Fibroblast of upper back skin (primary cell): ENCODE measurements at places on chromosomes 3 and 15.

DNA sequence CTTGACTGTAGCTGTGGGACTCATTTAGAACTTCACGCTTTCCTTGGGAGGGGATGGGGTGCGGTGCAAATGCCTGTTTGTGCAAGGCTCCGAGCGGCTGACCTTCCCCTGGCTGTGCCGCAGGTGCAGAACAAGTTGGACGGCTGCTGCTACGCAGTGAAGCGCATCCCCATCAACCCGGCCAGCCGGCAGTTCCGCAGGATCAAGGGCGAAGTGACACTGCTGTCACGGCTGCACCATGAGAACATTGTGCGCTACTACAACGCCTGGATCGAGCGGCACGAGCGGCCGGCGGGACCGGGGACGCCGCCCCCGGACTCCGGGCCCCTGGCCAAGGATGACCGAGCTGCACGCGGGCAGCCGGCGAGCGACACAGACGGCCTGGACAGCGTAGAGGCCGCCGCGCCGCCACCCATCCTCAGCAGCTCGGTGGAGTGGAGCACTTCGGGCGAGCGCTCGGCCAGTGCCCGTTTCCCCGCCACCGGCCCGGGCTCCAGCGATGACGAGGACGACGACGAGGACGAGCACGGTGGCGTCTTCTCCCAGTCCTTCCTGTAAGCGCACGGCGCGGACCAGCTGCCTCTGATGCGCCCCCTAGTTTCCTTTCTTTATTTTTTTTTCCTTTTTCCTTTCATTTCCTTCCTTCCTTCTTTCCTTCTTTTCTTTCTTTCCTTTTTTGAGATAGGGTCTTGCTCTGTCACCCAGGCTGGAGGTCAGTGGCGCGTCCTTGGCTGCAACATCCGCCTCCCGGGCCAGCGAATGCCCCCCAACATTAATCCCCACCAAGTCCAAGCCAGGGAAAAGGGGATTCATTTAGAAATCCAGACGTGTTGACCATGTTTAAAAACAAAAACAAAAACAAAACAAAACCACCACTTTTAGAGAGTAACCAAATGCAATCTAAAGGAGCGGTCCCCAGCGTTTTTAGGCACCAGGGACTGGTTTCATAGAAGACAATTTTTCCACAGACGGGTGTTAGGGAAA lies 42.7 kb downstream of the EIF2AK4 start:
- DNase-seq, result peak; percentile 57

GRCh38 chr3:74515451-74515850 lies 99.0 kb downstream of the CNTN3 start:
- no peak for DNase-seq

DNA sequence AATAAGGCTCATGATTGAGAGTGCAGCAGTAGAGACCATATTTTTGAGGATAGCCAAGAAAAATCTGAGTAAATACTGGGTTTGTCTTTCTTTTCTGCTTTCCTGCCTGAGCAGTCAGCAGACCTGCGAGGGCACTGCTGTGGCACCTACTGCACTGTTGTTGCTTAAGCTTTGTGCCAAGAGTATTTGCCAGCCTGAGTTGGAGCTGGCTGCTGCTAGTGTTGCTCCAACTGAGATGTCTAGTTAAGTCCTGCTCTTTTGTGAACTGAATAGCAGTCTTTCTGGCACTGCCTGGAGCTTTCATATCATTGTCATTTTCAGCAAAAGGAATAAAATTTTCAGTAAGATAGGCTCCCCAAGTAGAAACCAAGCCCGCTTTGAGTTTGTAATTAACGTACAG lies 214.5 kb upstream of the P2RY1 start:
- DNase-seq, result no peak

GRCh38 chr15:95142531-95142930 lies 911.2 kb downstream of the MCTP2 start:
- DNase-seq, result no peak

DNA sequence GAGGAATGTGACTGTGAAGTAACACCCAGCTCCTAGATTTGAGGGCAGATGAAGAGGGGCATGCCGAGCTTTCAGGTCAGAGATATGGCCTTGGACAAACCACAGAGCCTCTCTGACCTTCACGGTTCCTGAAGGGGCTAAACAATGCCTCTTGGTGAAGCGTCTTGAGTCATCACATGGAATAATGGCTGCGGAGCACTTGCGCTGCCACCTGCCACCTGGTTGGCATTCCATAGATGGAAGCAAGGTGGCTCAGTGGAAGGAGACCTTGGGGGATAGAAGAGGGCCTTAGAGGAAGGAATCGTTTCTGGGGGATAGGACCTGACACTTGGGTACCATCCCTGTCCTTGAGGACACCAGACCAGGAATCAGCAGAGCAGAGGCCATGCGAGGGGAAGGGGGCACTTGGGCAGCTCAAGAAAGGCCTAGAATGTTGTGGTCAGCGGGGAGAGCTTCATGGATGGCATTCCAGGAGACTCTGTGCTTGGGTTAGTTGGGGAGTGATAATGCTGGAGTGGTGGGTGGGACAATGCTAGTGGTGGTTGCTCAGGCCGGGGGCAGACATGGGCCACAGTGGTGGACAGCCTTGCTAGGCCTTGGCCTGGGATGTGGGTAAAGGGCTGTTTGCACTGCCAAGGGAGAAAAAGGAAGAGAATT lies 12.6 kb downstream of the MRAS start:
- DNase-seq, result no peak

GRCh38 chr15:46956456-46956855 lies 760.8 kb upstream of the SEMA6D start:
- DNase-seq, result no peak

GRCh38 chr15:69253156-69253555 lies 45.6 kb upstream of the PAQR5 start:
- peak; percentile 86 for DNase-seq

GRCh38 chr15:92005154-92005553 lies 151.6 kb downstream of the SLCO3A1 start:
- DNase-seq, result no peak

- no peak for DNase-seq
These were observed 13.0 kb downstream of the SV2B start for GRCh38 chr15:91113030-91113429.

- DNase-seq, result no peak
These were observed 21.0 kb downstream of the CHST2 start for GRCh38 chr3:143140550-143140949.

- DNase-seq, result no peak
These were observed 339.9 kb downstream of the NR2F2 start for GRCh38 chr15:96670389-96670788.

DNA sequence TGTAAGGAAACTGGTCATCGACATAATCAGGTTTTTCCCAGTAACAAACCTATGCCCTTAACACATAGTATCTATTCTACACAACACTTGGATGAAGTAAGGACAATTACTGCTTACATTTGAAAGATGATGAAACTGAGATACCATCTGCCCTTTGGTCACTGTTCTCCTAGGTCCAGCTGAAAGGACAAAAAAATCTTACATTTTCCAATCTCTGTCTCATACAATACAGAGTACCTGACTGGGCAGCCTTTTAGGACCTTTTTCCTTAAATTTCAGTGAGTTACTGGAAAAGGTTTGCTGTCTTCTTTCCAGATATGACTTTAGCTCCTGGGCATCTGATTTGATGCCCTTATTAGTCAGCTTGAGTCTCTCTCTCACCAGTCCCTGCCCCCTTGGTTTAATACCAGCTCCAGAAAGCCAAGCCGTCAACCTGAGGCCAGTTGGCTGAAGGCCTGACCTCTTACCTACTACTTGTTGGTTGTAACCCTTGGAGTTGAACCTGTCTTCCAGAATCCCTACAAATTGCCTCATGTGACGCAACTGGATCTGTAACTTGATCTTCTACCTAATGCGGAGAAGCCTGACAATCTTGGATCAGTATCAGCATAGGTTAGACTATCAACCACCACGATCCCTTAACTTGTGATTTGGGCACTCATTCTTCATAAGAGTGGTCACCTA lies 355.3 kb upstream of the ZNF385D start:
- no peak for DNase-seq

DNA sequence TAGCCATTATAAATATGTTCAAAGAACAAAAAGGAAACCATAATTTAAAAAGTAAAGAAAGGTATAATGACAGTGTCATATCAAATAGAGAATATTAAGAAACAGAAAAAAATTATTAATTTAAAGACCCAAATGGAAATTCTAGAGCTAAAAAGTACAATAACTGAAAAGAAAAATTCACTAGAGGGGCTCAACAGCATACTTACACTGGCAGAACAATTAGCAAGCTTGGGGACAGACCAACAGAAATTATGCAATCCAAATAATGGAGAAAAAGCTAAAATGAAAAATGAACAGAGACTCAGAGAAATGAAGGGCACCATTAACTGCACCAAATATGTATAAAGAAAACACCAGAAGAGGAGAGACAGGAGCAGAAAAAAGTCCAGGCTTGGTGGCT lies 13.7 kb downstream of the SPCS1 start:
- DNase-seq, result no peak

GRCh38 chr15:58977887-58978286 lies 9.6 kb upstream of the RNF111 start:
- no peak for DNase-seq

DNA sequence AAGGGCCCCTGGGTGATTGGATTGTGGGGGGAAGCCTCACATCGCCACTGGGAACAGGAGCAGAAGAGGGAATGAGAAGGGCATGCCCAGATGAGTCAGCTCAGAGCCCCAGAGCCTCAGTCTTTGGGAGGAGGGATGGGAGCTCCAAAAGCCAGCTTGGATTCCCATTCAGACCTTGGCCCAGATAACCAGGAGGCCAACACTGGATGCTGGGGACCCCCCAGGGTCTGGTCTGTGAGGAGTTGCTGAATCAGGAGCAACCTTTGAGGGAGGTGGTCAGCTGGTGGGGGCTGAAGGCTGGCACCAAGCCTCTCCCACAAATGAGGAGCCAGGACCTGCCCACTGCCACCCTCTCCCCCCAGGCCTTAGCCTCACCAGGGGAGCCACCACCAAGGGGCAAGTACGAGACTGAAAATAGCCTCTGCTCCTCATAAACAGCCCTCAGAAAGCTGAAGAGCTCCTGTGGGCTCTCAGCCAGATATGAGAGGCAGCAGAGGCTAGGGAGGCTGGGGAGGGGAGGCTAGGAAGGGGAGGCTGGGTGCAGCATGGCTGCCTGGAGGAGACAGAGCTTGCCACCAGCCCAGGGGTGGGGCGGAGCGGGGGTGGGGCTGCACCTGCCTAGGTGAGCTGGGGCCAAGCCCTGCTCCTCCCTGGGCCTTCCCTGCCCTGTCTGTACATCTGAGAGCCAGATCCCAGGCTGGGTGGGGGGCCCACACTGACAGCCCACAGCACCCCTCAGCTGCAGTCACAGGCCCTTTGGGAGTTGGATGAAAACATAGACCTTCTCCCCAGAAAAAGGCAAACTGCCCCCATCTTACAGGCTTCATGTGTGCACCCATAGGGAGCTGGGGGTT lies 99.8 kb downstream of the SEC22A start:
- no peak for DNase-seq

GRCh38 chr3:14222900-14223594 lies 44.4 kb downstream of the LSM3 start:
- DNase-seq, result no peak

DNA sequence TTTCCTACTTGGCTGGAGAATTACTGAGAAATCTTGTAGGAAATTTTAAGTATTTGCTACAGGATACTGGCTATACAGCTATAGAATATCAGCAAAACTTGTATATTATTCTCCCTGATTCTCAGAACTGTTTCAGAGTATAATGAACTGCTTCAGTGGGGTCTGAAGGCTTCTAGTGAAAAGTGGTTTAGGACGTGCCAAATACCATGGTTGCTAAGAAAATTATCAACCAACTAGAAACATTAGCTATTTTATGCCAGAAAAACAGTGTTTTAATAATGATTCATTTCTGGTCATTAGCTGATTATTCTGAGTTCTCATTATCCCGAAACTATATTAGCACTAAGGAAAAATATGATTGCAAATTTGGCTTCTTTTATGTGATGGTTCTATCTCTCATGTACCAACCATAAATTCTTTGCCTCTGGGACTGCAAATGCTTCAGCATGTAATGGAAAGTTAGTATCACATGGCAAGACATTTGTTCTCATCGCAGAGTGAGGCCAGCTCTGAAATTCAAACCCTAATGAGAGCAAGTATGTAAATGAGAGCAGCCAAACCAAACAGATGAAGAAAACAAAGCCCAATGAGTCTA lies 11.0 kb upstream of the TSC22D2 start:
- no peak for DNase-seq

DNA sequence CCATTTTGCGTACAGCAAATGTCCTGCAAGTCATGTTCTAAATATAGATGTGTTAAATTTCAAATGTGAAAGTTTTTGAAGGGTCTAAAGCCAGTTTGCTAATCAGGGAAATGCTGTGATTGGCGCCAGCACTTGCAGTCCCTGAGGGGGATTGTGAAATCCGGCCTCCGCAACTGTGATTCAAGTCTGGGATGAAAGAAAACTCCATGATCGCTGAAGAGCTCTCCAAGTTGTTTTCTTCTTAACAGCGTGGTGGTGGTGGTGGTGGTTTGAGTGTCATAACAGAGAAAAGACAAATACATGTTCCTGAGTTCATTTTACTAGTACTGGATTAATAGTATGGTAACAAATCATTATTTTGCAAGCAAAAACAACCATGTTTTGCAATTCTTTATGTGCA lies 51.8 kb downstream of the MITF start:
- peak; percentile 66 for DNase-seq

GRCh38 chr3:21049334-21050062 lies 701.5 kb downstream of the ZNF385D start:
- DNase-seq, result no peak

DNA sequence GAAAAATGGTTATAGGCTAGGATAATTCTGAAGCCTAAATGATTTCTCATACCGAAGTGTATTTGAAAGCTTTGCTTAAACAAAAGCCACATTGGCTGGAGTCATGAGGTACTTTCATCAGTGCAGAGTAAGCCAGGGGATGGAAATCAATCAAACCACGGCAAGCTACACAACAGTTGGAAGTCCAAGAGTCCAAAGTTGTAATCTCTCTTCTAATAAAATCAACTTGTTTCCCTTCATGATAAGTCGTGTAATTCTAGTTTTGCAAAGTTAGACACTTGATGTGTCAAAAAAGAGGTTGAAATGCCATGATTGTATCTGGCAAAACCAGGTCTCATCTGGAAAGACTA lies 250.5 kb upstream of the VEPH1 start:
- no peak for DNase-seq

DNA sequence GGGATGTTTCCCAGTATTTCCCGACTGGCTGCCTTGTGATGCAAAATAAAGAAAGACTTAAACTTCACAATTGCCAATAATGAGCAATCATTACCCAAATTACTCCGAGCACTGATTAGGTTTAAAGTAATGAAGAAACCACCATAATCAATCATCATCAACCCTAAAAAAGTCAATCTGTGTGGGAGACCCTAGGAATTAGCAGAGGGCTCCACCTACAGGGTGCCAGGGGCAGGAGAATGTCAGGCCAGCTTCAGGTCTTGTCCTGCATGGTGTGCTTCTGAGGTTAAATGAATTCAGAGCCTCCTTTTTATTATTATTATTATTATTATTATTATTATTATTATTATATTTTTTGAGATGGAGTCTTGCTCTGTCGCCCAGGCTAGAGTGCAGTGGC lies 478.0 kb upstream of the ARRDC4 start:
- no peak for DNase-seq

DNA sequence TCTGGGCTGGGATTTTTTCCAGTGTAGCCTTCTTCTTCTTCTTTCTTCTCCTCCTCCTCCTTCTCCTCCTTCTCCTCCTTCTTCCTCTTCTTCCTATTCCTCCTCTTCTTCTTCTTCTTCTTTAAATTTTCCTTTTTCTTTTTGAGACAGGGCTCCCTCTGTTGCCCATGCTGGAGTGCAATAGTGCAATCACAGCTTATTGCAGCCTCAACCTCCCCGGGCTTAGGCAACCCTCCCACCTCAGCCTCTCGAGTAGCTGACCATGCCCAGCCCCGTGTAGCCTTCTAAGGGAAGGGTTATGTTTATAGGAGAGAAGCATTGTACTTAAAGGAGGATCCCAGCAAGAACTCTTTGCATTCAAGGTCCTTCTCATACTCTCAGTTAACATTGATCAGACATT lies 24.0 kb upstream of the MYO1E start:
- DNase-seq, result no peak
